Activated CD8-positive, alpha-beta T cell treated with anti-CD3 and anti-CD28 coated beads for 36 hours (primary cell): ENCODE measurements at places on chromosomes 4 and X. TPM values are rescaled to one million over a fixed set of nuclear protein-coding genes. Genes with fewer than 3 reads are reported as not detected.

DNA sequence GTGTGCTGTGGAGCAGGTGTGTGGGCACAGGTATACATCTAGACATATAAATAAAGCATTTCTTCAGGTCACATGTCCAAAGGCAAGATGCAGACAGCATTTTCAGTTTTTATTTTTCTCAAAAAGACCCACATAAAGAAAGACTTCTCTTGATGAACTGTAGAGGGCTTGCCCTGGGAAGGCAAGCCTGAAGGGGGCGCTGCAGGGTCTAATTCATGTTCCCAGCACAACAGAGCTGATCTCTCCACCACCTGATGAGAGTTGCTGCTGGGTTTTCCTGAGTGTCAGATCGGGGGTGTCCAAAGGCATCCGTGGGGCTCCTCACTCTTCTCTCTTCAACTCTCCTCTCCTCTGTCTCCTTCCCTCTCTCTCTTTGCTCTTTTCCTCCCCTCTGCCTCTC is 26.6 kb downstream of the ADRA2C start:
- DNase-seq = peak; percentile 15
- no peak overlapping the region for H3K4me3 ChIP-seq
- H3K27ac ChIP-seq = no peak overlapping the region
- no peaks in the 10 kb centered on the region for H3K36me3 ChIP-seq
- peaks cover 9% of the 10 kb centered on the region for H3K27me3 ChIP-seq

UGT2B10 gene
- total RNA-seq = not detected

DNA sequence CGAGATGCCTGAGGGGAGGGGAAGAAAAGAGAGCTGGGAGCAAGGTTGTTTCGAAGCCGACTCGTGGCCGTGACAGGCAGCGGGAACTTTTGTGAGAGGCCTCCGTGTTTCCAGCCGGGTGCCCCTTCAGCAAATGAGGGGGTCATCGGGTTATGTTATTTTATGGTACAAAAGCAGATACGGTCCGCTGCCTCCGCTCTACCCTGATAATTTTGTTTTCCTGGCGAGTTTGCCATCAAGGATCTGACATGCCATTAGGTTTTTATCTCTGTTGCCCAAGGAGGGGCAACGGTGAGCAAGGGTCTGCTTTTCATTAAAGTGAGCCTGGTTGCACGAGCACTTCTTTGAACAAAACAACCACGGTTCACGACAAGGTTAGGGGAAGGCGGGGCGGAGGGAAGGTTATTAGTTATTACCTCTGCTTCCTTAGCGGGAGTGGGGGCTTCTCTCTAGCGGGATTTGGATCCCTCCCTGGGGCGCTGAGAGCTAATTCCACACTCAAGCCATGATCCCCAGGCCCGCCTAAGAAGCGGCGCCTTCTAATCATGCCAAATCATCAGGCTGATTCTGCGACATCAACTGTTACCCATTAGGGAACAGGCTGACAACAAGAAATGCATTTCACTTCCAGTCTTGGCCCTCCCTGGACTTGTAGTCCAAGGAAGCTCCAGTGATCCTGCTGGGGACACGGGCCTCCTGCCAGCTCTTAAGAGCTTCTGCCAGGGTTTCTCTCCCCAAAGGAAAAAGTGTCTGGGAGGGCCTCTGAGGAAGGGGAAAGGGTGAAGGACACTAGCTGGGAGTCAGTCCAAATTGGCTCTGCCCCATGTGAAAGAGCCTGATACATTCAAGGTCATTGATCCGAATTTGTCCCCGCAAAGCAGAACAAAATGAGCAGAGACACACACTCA is 617.7 kb downstream of the MID1IP1 start:
- peaks cover 15% of the 10 kb centered on the region for H3K36me3 ChIP-seq
- no peak for DNase-seq
- no peaks in the 10 kb centered on the region for H3K27me3 ChIP-seq
- H3K4me3 ChIP-seq = no peak overlapping the region
- H3K4me1 ChIP-seq = peaks cover 29% of the 10 kb centered on the region

GRCh38 chrX:106894392-106894909 is 8.7 kb downstream of the RIPPLY1 start:
- no peaks in the 10 kb centered on the region for H3K4me1 ChIP-seq
- H3K36me3 ChIP-seq = no peaks in the 10 kb centered on the region
- no peak overlapping the region for H3K27ac ChIP-seq
- no peak overlapping the region for H3K4me3 ChIP-seq

GRCh38 chrX:1093586-1094421 is 118.6 kb downstream of the CRLF2 start:
- H3K27ac ChIP-seq = peak overlapping the region; percentile 66
- peaks cover 3% of the 10 kb centered on the region for H3K36me3 ChIP-seq
- no peaks in the 10 kb centered on the region for H3K27me3 ChIP-seq
- peak overlapping the region; percentile 35 for H3K4me3 ChIP-seq
- peaks cover 3% of the 10 kb centered on the region for H3K4me1 ChIP-seq

GRCh38 chr4:7309181-7309580 is 116.8 kb downstream of the SORCS2 start:
- no peaks in the 10 kb centered on the region for H3K4me1 ChIP-seq
- H3K27ac ChIP-seq = no peak overlapping the region
- H3K4me3 ChIP-seq = no peak overlapping the region
- no peak for DNase-seq
- H3K27me3 ChIP-seq = peaks cover 3% of the 10 kb centered on the region

DNA sequence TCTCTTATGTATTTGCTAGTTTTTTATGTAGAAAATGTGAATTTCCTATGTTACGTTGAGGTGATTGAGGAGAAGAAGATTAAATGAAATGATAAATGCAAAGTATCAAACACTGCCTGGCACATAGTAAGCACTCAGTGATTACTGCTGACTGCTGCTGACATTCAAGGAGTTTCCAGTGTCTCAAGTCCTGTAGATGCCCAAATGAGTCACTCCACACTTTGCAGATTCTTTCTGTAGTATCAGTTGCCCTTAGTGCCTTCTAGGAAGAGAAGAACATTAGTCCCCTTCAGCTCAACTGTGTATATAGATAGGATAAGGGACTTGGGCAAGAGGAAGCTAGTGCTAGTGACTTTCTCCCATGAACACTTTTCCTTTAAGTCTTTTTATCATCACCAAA is 240.5 kb upstream of the TEX13A start:
- no peaks in the 10 kb centered on the region for H3K36me3 ChIP-seq
- no peak overlapping the region for H3K4me3 ChIP-seq
- no peak overlapping the region for H3K27ac ChIP-seq
- H3K4me1 ChIP-seq = no peaks in the 10 kb centered on the region
- DNase-seq = no peak

- H3K4me1 ChIP-seq = peaks cover 1% of the 10 kb centered on the region
- peaks cover 3% of the 10 kb centered on the region for H3K27me3 ChIP-seq
- no peak overlapping the region for H3K4me3 ChIP-seq
Observed at GRCh38 chr4:55173580-55173979, 48.2 kb upstream of the KDR start.

DNA sequence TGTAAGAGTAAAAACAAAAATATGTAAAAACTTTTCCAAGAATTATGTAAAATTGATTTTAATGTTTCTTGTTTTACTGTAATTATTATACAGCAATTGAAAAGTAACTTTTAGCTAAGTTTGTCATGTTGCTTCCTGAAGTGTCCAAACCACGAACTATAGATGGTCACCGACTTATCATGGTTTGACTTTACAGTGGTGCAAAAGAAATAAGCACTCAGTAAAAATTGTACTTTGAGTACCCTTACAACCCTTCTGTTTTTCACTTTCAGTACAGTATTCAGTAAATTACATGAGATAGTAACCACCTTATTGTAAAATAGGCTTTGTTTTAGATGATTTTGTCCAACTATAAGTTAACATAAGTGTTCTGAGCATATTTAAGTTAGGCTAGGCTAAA is 93.8 kb downstream of the SLC10A6 start:
- H3K27me3 ChIP-seq = peaks cover 1% of the 10 kb centered on the region
- H3K4me1 ChIP-seq = no peaks in the 10 kb centered on the region
- no peak overlapping the region for H3K27ac ChIP-seq
- H3K36me3 ChIP-seq = no peaks in the 10 kb centered on the region

DNA sequence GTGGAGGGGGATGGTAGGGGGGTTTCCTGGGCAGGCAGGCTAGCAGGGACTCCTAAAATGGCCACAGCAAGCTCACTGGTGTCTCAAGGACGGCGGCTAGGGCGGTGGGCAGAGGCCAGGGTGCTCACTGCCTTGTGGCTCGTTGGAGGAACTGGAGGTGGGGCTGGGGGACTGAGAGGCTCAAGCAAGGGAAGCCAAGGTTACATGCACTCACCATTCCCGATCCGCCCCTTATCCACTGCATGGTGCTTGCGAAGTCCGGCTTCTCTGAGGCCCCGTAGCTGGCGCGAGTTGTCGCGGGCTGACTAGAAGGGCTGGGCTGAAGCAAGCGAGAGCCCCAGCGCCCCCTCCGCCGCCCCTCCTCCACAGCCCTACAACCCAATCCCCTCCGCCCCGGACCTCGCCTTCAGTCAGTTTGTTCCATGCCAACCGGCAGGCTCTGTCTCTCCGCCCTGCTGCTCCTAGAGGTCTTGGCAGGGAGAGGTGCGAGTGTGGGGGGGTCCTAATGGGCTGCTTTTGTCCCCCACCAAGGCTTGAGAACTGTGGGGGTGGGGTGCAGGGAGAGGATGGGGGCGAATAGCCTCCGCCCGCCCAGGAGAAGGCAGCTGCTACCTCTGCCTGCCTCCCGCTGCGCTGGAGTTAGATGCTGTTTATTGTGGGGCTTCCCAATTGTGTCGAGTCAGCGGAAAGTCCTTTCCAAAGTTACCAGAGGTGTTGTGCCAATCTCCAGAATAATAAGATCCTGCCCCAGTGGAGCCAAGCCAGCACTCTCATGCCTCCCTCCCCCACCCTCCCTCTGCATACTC is at the start of gene ARHGEF9:
Gene ARHGEF9 (minus strand): TSS at position 313 of the 806 bp plus-strand sequence. CDS start 69 bp downstream, at position 244.
- H3K27me3 ChIP-seq = no peaks in the 10 kb centered on the region
- no peaks in the 10 kb centered on the region for H3K36me3 ChIP-seq
- no peaks in the 10 kb centered on the region for H3K4me1 ChIP-seq
- H3K27ac ChIP-seq = no peak within 1 kb of the TSS
- peak within 1 kb of the TSS; percentile 30 for H3K4me3 ChIP-seq

GUCY1B1 gene
- 0.27 TPM for total RNA-seq

- H3K4me3 ChIP-seq = no peak overlapping the region
- no peak for DNase-seq
- no peak overlapping the region for H3K27ac ChIP-seq
- no peaks in the 10 kb centered on the region for H3K4me1 ChIP-seq
Observed at GRCh38 chr4:153018684-153019083, 82.6 kb downstream of the FHDC1 start.

DNA sequence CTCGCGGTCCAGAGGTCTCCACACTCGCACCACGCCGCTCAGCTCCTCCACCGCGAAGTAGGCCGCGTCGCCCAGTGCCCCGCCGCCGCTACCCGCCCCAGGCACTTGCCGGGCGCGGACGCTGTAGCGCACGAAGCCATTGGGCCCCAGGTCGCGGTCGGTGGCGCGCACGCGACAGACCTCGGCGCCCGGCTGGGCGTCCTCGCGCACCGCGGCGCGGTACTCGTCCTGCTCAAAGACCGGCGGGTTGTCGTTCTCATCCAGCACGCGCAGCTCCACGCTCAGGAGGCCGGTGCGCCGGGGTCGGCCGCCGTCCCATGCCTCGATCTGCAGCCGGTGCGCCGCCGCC is 1.4 kb downstream of the DCHS2 start:
- H3K27me3 ChIP-seq = peaks cover 51% of the 10 kb centered on the region
- H3K4me3 ChIP-seq = peak overlapping the region; percentile 63
- DNase-seq = peak; percentile 5
- H3K36me3 ChIP-seq = no peaks in the 10 kb centered on the region

TMSB15C gene
- total RNA-seq = 3.9 TPM

DNA sequence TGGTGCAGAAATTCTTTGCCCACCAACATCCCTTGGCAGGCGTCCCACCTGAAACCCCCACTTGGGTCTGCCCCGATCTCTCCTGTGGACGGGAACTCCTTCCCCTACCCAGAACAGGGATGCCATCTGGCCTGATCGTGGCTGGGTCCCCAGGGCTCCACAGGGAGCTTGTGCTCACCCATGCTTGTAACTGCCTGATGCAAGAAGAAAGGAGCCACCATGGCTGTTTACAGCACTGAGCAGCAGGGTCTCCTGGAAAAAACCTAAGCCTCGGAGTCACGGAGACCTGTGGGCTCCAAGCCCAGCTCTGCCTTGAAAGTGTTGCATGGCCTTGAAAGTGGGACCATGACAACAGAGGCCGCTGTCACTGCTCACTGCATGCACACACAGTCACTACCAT is 101.5 kb upstream of the AFAP1 start:
- H3K27me3 ChIP-seq = no peaks in the 10 kb centered on the region
- H3K4me3 ChIP-seq = no peak overlapping the region
- no peaks in the 10 kb centered on the region for H3K36me3 ChIP-seq
- H3K4me1 ChIP-seq = no peaks in the 10 kb centered on the region

SLC6A14 gene
- not detected for total RNA-seq

SGMS2 gene
- total RNA-seq = 0.40 TPM

TAPT1 gene
- 35.5 TPM for total RNA-seq

GRCh38 chr4:120443116-120443515 is 376.5 kb upstream of the MAD2L1 start:
- no peak overlapping the region for H3K4me3 ChIP-seq
- H3K4me1 ChIP-seq = no peaks in the 10 kb centered on the region
- no peaks in the 10 kb centered on the region for H3K27me3 ChIP-seq
- DNase-seq = no peak
- H3K36me3 ChIP-seq = no peaks in the 10 kb centered on the region

- H3K27me3 ChIP-seq = peaks cover 26% of the 10 kb centered on the region
- H3K36me3 ChIP-seq = no peaks in the 10 kb centered on the region
- no peaks in the 10 kb centered on the region for H3K4me1 ChIP-seq
- H3K27ac ChIP-seq = no peak overlapping the region
- H3K4me3 ChIP-seq = no peak overlapping the region
Observed at GRCh38 chr4:41757521-41758156, 9.1 kb upstream of the PHOX2B start.

DNA sequence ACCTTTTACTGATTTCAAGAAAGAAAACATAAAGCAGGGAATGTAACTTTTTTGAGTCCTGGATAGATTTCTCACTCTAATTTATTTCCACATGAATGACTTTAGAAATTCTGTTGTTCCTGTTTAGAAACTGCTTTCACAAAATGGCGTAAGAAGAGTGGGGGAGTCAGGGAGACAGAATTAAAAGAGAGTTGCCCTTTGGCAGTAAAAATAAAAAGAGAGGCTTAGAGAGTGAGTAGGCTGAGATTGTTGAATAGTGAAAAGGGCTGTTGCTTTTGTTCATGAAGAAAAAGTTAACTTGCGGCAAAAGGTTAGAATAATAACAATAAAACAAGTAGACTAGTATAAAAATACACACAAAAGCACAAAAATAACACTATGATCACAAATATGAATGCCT is 166.1 kb downstream of the TBCK start:
- no peak overlapping the region for H3K27ac ChIP-seq
- H3K4me1 ChIP-seq = no peaks in the 10 kb centered on the region
- no peaks in the 10 kb centered on the region for H3K27me3 ChIP-seq
- H3K4me3 ChIP-seq = no peak overlapping the region
- H3K36me3 ChIP-seq = peaks cover 66% of the 10 kb centered on the region

- H3K36me3 ChIP-seq = no peaks in the 10 kb centered on the region
- DNase-seq = no peak
Observed at GRCh38 chr4:153725831-153726154, 34.0 kb downstream of the RNF175 start.

GRCh38 chr4:122766950-122767349 is 34.4 kb downstream of the BBS12 start:
- no peaks in the 10 kb centered on the region for H3K36me3 ChIP-seq
- H3K4me1 ChIP-seq = peaks cover 24% of the 10 kb centered on the region
- no peak overlapping the region for H3K4me3 ChIP-seq
- DNase-seq = no peak
- H3K27me3 ChIP-seq = peaks cover 2% of the 10 kb centered on the region

CA5B gene
- total RNA-seq = 14.1 TPM

RPA4 gene
- 0.38 TPM for total RNA-seq

RTL9 gene
- not detected for total RNA-seq

MAGEE2 gene
- not detected for total RNA-seq

NLGN4X gene
- total RNA-seq = not detected

GRCh38 chr4:55574252-55574651 is 17.8 kb downstream of the PDCL2 start:
- peak; percentile 46 for DNase-seq
- peaks cover 2% of the 10 kb centered on the region for H3K27me3 ChIP-seq
- H3K4me3 ChIP-seq = no peak overlapping the region
- no peak overlapping the region for H3K27ac ChIP-seq
- peaks cover 6% of the 10 kb centered on the region for H3K4me1 ChIP-seq

TMPRSS11B gene
- not detected for total RNA-seq
